ENCODE measurements at places on chromosomes 2 and 18.

DNA sequence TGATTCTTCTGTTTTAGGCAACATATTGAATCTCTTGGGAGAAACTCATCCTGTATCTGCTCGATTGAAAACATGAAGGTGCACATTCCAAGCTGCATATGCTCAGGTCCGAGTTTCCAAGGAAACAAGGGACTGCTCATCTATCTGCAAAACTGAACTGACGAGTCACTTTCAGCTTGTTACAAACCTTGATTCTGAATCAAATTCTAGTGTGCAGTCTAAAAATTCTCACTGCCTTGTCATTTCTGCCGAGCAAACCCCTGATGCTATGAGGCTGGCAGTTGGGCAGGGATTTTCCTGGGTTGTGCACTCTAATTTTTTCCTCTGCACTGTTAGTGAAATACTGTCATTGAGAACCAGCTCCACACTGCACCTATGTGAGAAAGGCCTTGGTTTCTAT lies 101.3 kb upstream of the ETAA1 start:
- no peak overlapping the region for H3K27ac ChIP-seq
- no peak for DNase-seq
- no peaks in the 10 kb centered on the region for H3K36me3 ChIP-seq
- H3K4me1 ChIP-seq: no peaks in the 10 kb centered on the region

- no peak overlapping the region for H3K27ac ChIP-seq
- H3K4me3 ChIP-seq: no peak overlapping the region
- H3K36me3 ChIP-seq: no peaks in the 10 kb centered on the region
- no peak for DNase-seq
- no peaks in the 10 kb centered on the region for H3K27me3 ChIP-seq
Measured at GRCh38 chr2:22855761-22856184, 529.2 kb upstream of the KLHL29 start.

- H3K27me3 ChIP-seq: no peaks in the 10 kb centered on the region
- H3K4me3 ChIP-seq: no peak overlapping the region
- H3K36me3 ChIP-seq: no peaks in the 10 kb centered on the region
- DNase-seq: no peak
- H3K27ac ChIP-seq: no peak overlapping the region
- peaks cover 3% of the 10 kb centered on the region for H3K4me1 ChIP-seq
Measured at GRCh38 chr2:168649105-168649504, 153.3 kb upstream of the NOSTRIN start.

GRCh38 chr18:65477455-65477854 lies 273.4 kb upstream of the CDH7 start:
- DNase-seq: no peak
- no peaks in the 10 kb centered on the region for H3K27me3 ChIP-seq

DNA sequence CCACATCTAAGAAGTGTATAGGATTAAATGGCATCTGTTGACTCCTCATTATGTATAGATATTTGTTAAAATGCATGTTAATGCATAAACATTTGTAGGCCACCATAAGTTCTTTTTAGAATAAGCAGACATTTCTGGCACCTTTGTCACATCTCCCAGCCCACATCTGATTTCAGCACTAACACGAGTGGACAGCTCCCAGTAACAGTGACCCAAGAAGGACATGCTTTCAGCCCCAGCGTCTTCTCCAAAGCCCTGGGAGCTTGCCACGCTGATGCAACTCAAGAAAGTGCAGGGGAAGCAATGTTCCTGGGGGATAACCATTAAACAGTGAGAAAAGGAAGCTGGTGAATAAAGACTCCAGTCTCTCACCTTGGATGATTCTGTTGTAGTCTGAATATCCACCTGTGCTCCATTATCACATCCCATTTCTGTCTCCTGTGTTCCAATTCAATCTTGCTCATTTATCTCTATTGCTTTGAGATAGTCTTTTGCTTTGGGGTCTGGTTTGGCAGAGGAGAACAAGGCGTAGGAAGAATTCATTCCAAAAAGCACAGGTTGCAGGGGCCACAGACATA lies 182.6 kb upstream of the THSD7B start:
- H3K36me3 ChIP-seq: no peaks in the 10 kb centered on the region
- H3K27me3 ChIP-seq: no peaks in the 10 kb centered on the region
- H3K4me3 ChIP-seq: no peak overlapping the region
- no peak overlapping the region for H3K27ac ChIP-seq

DNA sequence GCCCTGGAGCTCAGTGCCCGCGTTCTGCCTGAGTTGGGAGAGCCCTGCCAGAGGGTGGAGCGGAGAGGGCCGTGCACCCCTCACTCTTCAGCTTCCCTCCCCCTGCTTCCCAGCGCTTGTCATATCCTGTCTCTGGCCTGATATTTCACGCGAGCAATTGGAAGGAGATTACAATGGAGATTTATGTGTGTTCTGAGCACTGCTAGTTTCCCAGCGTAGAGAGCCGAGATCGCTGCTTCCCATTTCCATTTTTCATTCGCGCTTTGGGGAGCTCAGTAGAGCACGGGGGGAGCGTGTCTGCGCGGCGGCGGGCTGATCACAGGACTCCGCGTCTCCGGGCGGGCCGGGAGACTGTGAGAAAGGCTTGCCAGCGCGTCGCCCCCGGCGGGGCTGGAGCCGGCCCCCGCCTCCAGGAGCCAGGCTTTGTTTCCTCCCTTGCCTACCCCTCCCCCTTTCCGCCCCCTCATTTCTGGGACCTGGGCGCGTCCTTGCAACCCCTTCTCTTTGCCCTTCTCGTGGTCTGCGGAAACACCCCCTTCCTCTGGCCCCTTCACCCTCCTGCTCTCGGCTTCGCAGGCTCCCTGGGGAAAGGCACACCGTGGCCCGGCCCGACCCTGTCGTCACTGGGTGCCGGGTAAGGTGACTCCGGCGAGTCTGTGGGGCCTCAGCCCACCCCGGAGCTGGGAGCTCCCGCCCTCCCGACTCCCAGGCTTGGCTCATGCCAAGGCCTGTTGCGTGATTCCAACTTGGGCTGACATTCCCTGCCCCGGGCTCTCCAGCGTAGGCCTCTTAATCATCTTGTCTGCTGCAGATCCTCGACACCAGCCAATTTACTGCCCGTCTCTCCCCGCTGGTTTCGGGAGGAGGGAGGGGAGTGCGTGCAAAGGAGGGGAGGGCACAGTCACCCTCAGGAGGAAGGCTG lies 5.8 kb downstream of the DLX2 start:
- peaks cover 17% of the 10 kb centered on the region for H3K4me1 ChIP-seq
- H3K36me3 ChIP-seq: no peaks in the 10 kb centered on the region
- H3K27ac ChIP-seq: no peak overlapping the region
- no peak overlapping the region for H3K4me3 ChIP-seq
- H3K27me3 ChIP-seq: peaks cover 68% of the 10 kb centered on the region

GRCh38 chr2:224055101-224055500 lies 16.0 kb upstream of the SERPINE2 start:
- no peaks in the 10 kb centered on the region for H3K27me3 ChIP-seq
- H3K36me3 ChIP-seq: no peaks in the 10 kb centered on the region
- H3K4me1 ChIP-seq: no peaks in the 10 kb centered on the region
- H3K27ac ChIP-seq: no peak overlapping the region
- H3K4me3 ChIP-seq: no peak overlapping the region

GRCh38 chr18:43236921-43237320 lies 40.4 kb downstream of the SYT4 start:
- no peaks in the 10 kb centered on the region for H3K27me3 ChIP-seq
- H3K27ac ChIP-seq: no peak overlapping the region
- H3K4me3 ChIP-seq: no peak overlapping the region
- no peaks in the 10 kb centered on the region for H3K4me1 ChIP-seq
- H3K36me3 ChIP-seq: no peaks in the 10 kb centered on the region

DNA sequence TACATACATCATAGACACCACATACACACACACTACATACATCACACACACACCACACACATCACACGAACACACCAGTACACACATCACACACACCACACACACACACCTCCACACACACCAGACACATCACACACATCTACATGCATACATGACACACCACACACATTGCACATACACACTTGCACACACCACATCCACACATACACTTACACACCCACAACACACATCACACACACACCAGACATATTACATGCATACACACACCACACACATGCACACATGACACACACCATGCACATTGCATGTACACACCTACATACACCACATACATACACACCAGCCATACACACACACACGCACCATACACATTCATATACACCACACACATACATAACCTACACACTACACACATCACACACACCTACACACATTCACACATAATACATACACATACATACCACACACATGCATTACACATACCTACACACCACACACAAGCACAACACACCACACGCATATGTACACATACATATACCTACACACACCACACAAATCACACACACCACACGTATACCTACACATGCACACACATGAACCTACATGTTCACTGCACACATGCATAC lies 156.5 kb downstream of the NDUFA10 start:
- no peaks in the 10 kb centered on the region for H3K4me1 ChIP-seq
- no peak overlapping the region for H3K4me3 ChIP-seq
- no peak for DNase-seq
- peaks cover 2% of the 10 kb centered on the region for H3K27me3 ChIP-seq

DNA sequence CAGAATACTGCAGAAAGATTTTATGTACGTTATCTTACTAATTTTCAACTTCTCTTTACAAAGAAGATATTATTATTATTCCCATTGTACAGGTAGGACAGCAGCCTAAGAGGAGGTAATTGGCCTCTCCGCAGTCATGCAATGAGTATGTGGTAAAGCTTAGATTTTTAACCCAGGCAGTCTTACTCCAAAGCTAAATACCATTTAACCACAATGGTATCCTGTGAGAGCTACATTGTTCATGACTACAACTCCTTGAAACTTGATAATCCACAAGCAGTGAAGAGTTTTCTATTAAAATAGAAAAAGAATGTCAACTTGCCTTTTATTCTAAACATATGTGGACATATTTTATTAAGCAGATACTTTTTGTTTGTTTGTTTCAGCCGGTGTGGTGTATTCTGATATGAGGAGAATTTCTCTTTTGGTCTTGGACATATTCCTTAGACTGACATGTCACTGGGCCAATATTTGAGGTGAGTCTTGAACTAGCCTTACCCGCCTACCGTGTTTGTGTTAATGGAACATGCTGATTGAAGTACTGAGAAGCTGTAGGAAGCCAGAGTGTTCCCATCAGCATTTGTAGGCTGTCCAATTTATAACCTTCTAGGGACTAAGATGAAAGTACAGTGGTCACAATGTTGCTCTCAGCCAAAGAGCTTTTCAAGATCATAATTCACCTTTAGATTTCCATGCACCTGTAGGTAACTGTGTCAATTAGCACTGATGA lies 293.9 kb upstream of the DCC start:
- H3K4me3 ChIP-seq: no peak overlapping the region
- no peaks in the 10 kb centered on the region for H3K36me3 ChIP-seq
- no peaks in the 10 kb centered on the region for H3K4me1 ChIP-seq

DNA sequence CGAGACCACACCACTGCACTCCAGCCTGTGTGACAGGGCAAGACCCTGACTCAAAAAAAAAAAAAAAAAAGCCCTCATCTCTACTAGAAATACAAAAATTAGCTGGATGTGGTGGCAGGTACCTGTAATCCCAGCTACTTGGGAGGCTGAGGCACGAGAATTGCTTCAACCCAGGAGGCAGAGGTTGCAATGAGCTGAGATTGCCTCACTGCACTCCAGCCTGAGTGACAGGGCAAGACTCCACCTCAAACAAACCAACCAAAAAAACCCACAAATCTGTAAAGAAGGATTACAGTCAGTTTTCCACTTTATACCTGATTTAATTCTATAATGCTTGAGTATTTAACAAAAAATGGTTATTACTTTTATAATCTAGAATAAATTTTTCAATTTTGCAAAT lies 9.7 kb downstream of the DARS1 start:
- peaks cover 14% of the 10 kb centered on the region for H3K36me3 ChIP-seq
- DNase-seq: no peak
- H3K4me3 ChIP-seq: no peak overlapping the region

DNA sequence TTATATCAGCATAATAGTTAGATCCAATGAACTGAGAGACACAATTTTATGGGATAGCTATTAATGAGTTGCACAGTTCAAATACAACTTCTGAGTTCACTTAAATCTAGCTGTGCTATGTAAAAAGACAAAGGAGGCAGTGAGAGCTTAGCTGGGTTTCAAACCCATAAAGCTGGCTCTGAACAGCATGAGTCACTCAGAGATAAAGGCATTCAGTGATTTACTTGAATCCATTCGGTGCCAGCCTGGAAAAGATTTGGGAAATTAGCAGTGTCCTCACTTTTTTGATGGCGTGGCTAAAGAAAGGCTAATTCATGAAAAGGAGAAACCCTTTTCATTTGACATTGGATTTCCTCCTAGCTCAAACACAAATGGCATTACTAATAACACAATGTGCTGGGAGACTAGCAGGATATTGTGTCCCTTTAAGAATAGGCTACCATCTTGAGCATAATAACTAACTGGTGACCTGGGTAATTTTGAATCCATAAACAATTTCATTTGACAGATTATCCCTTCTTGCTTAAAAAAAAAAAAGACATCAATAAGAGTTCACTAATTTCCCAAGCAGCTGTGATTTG lies 98.4 kb upstream of the NEUROD1 start:
- H3K4me3 ChIP-seq: no peak overlapping the region
- H3K4me1 ChIP-seq: peaks cover 20% of the 10 kb centered on the region
- DNase-seq: peak; percentile 13
- no peak overlapping the region for H3K27ac ChIP-seq
- H3K36me3 ChIP-seq: no peaks in the 10 kb centered on the region

GRCh38 chr2:218290316-218291261 lies 1.7 kb downstream of the TMBIM1 start:
- no peaks in the 10 kb centered on the region for H3K36me3 ChIP-seq
- H3K27me3 ChIP-seq: no peaks in the 10 kb centered on the region
- H3K4me1 ChIP-seq: peaks cover 56% of the 10 kb centered on the region
- peak overlapping the region; percentile 98 for H3K27ac ChIP-seq

GRCh38 chr18:3577281-3577855 lies 127.4 kb downstream of the TGIF1 start:
- no peak for DNase-seq
- H3K4me1 ChIP-seq: no peaks in the 10 kb centered on the region

GRCh38 chr2:75186821-75187220 lies 12.5 kb downstream of the TACR1 start:
- DNase-seq: no peak
- no peak overlapping the region for H3K27ac ChIP-seq
- no peak overlapping the region for H3K4me3 ChIP-seq
- no peaks in the 10 kb centered on the region for H3K36me3 ChIP-seq

DNA sequence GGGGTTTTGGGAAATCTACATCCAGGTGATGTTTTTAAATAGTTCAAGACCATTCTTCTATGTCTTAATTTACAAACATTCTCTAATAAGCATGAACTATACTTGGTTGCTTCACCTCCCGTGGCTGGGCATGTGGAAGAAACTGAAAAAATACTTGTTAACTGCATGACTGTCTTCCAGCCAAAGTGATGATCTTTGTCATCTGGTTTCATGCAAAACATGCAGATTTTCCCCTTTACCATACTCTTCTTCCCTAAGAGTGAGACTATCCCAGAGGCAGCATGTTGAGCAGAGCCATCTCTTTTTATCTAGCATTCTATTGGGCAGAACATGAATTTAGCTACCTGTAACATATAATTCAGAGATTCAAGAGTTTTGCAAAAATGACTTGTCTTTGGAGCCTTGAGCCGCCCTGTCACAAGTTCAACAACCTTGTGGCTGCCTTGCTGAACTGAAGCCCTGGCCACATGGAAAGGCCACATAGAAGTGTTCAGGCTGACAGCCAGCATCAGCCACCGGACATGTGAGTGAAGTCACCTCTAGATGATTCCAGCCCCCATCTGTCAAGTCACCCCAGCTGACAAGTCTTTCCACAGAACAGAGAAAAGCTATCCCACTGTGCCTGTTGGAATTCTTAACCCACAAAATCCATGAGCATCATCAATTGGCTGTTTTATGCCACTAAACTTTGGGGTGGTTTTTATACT lies 142.8 kb downstream of the ANKRD44 start:
- H3K27me3 ChIP-seq: no peaks in the 10 kb centered on the region
- no peaks in the 10 kb centered on the region for H3K36me3 ChIP-seq
- DNase-seq: no peak
- H3K4me1 ChIP-seq: no peaks in the 10 kb centered on the region
- no peak overlapping the region for H3K4me3 ChIP-seq

All from kidney (tissue), 22 donors.